ENCODE measurements at places on chromosomes 12 and 14. TPM values are rescaled to one million over a fixed set of nuclear protein-coding genes. Genes with fewer than 3 reads are reported as not detected.

DNA sequence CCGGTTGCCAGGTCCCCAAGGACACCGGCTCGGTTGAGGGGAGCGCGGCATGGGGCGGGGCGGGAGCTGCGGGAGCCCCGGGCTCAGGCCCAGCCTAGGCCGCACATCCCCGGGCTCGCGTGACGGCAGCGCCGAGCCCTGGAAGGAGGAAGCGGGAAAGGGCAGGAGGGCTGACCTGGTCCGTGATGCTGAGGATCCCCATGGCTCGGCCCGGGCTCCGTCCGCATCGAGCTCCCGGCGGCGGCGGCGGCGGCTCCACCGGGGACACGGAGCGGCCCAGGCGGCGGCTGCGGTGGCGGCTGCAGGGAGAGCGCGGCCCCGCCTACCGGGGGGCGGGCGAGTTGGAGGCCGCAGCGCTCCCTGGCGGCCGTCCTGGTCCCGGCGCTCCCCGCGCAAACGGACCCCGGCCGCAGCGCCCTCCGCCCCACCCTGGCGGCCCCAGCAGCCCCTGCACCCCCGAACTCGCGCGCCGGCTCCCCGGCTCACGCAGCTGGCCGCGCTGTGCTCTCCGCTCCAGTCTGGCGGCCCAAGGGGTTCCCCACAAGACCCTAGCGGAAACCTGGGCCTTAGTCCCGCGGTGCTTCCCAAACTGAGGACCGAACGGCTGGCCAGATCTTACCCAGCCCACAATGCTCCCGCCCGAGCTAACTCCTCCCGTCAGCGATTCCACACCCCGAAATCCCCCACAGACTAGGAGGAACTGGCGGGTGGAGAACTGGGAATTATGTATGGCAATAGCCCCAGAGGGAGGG lies at the start of gene ANKRD52:
ANKRD52 (minus strand) TSS at position 317 of the 752 bp plus-strand sequence; CDS start at position 202, 115 bp downstream.
- peak; percentile 43 for DNase-seq

GRCh38 chr12:29425722-29426121 lies 44.8 kb upstream of the ERGIC2 start:
- peak; percentile 26 for DNase-seq

DNA sequence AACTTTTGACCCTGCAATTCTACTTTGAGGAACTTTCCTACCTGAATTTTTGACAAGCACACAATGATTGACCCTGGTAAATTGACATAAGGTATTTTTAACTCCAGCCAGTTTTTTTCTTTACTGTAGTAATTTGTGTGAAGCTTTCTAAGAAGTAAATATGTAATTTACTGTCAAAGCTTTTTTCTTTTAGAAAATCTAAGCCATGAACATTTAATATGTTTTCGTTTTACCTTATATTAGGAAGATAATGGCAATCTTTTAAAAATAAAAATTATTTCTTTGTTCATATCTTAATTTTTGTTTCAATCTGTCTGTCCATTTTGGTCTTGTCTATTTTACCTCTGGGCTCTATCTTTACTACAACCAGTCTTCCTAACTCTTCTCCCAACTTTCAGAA lies 279.9 kb downstream of the FBXL14 start:
- no peak for DNase-seq

DNA sequence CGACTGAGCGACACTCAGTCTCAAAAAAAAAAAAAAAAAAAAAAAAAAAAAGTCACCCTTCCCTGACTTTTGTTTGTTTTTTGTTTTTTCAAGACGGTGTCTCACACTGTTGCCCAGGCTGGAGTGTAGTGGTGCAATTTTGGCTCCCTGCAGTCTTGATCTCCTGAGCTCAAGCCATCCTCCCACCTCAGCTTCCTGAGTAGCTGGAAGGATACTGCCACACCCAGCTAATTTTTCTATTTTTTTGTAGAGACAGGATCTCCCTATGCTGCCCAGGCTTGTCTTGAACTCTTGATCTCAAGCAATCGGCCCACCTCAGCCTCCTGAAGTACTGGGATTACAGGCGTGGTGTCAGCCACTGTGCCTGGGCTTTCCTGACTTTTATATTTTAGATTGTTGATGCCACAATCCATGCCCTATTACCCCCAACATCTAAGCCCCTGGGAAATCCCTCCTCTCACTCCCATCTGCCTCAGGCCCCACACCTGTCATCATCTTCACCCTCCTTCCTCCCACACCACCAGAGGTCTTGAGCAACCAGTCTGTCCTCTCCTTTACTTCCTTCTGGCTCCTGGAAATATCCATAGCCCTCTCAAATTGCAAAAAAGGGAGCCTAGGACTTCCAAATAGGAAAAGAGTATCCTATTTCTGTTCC lies 7.8 kb downstream of the IKZF4 start:
- peak; percentile 71 for DNase-seq

DNA sequence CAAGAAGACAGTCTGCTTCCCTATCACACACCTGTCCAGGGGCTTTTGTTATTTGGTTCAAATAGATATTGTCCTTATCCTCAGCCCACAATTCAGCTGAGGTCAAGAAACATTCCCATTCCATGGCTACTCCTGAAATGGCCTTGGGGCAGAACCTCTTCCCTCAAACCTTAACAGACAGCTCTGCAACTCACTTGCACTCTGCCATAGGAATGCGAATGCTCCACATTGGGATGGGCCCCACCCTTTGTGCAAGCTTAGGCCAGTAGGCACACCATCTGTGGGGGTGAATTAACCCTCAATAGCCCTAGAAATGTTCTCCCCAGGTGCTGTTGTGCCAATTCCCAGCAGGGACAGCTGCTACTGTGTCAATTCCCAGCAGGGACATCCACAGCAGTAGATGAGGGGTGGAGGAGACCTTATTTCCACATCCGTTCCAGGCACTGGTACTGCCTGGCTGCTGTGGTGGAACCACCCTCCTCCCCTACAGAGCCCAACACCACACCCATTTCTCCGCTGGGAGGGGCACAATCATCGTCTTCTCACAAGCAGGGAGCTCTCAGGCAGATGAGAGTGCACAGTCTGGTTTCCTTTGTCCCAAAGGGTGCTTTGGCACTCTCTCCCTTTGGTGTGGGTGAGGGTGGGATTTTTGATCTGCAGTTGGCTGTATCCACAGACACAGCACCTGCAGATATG lies 42.3 kb upstream of the GLIPR1 start:
- DNase-seq: peak; percentile 36

- DNase-seq: no peak
Observed at GRCh38 chr12:99852666-99853065, 132.1 kb downstream of the ANKS1B start.

DNA sequence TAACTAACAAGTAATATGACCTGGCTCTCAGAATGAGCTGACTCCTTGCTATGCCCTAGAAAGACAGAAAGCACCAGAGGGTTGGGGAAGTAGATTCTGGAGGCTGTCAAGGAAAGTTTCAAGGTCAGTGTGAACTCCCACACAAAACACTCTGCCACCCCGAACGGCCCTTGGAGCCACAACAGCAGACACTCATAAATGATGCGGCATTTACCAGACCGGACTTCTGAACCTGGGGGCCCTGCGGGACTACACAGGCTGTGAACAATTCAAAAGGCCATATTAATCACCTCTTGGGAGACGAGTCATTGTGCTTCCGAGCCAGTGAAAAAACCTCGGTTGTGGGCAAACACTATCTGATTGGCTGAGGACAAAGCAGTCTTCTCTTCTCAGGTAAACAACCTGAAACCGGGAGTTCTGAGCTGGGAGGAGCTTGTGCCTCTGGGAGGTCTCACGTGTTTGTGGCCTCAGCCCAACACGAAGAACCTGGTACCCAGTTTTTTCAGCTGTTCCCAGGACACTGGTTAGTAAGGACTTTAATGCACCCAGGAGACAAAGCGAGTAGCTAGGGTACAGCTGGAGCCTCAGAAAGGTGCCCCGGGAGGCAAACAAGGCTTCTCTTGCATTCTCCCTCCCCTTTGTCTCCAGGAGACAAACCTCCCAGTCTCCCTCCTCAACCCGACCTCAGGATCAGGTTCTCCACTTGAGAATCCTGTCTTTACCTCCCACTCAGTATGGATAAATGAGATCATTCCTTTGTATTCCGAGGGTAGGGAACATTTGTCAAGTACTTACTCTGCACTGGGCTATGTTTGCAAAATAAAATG lies 35.3 kb downstream of the VWF start:
- DNase-seq: peak; percentile 95

DNA sequence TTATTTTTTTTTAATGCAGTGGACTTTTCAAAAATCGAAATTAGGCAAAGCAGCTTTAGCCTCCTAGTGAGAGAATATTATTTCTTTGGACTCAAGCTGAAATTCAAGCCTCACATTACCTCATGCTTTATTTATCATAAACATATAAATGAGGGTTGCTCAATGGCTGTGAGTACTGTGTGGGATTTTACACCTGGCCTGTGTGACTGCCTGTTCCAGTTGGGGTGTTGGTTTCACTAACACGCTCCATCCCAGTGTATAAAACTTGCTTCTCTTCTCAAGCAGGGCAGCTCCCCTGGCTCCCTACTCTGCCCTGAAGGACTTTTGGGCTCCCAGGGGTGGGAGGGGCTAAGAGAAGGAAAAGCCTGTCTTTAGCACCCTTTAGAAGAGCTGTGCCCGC lies 15.0 kb downstream of the ANKLE2 start:
- no peak for DNase-seq

DNA sequence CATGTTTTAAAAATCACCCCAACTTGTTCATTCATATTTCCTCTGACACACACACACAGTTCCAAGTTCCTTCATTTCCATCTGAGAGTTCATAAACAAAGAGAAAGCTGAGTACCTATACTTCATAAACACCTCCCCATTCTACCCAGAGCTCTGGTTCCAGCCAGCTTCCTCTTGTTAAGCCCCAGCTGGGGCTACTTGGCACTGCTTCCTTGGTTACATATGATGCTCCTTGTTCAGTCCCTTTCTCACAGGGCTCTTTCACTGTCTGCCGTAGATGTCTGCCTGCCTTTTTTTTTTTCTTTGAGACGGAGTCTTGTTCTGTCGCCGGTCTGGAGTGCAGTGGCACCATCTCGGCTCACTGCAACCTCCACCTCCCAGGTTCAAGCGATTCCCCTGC lies 77.5 kb downstream of the COX16 start:
- DNase-seq: no peak

The TMCC3 gene
- total RNA-seq: 8.8 TPM

The ABCC9 gene
- total RNA-seq: 0.79 TPM

The WBP11 gene
- 3.7 TPM for total RNA-seq

All from bronchial epithelial cell (primary cell).